ENCODE measurements at places on chromosomes 6 and 20.

GRCh38 chr6:161152907-161153662 lies 120.8 kb downstream of the AGPAT4 start:
- DNase-seq, result no peak

DNA sequence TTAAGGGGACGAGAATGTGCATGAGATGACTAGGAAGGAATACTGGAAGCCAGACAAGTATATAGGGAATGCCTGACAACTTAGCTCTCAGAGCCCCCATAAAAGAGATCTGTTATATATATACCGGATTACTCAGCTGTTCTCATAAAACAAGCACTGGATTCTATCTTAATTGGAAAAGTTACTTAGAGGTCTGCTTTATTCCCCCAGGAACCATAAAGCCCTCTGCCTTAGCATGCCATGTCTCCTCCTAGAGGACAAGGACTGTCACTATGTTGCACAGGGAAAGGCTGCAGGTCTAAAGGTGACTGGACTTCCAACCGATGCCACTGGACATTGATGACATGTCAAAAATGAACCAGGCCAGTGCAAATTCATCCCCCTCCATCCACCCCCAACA lies 6.4 kb downstream of the EXOC2 start:
- no peak for DNase-seq

DNA sequence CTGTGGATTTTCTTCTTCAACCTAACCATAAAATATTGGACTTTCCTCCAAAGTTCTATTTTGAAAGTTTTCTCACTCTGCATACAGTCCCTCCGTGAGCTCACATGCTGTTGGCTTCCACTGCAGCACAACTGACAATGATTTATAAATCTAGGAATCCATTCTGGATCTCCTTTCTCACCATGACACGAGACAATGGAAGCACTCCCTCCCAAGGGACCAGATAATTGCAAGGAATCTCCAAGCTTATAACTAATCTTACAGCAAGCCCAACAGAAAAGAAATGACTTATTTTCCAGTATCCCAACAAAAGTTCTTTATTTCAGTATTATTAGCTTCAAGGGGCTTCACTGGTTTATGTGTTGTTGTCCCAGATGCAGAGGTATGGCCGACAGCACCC lies 729.0 kb downstream of the RFPL4B start:
- DNase-seq, result no peak

DNA sequence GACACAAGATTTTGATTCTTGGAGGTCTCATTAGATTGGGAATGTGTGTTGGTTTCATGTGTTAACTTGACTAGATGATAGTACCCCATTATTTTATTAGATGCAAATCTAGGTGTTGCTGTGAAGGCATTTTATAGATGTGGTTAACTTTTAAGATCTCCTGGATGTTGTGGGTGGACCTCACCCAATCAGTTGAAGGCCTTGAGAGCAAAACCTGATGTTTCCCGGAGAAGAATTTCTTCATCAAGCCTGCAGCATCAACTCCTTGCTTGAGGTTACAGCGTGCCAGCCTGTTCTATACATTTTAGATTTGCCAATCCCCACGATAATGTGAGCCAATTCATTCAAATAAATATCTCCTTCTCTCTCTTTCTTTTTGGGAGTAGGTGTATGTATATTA lies 66.8 kb upstream of the EXOC2 start:
- no peak for DNase-seq

DNA sequence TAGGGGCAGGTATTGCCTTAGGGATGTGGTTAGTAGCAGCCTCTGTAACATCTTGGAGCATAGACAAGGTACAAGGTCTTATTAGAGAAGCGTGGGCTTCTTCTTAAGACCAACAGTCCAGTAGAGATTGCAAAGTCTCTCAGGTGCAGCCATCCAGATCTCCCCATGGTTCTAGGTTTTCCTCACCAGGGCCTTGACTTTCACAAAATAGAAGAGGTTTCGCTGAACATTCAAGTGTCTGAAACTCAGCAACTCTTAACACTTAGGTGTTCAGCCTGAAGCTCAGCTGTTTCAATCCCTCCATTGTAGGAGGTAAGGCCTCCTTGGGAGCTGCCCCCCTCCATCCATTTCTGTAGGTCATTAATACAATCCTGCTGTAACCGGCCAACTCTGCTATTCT lies 44.4 kb downstream of the GOPC start:
- no peak for DNase-seq

GRCh38 chr20:21360705-21361104 lies 36.6 kb downstream of the NKX2-4 start:
- DNase-seq, result no peak

DNA sequence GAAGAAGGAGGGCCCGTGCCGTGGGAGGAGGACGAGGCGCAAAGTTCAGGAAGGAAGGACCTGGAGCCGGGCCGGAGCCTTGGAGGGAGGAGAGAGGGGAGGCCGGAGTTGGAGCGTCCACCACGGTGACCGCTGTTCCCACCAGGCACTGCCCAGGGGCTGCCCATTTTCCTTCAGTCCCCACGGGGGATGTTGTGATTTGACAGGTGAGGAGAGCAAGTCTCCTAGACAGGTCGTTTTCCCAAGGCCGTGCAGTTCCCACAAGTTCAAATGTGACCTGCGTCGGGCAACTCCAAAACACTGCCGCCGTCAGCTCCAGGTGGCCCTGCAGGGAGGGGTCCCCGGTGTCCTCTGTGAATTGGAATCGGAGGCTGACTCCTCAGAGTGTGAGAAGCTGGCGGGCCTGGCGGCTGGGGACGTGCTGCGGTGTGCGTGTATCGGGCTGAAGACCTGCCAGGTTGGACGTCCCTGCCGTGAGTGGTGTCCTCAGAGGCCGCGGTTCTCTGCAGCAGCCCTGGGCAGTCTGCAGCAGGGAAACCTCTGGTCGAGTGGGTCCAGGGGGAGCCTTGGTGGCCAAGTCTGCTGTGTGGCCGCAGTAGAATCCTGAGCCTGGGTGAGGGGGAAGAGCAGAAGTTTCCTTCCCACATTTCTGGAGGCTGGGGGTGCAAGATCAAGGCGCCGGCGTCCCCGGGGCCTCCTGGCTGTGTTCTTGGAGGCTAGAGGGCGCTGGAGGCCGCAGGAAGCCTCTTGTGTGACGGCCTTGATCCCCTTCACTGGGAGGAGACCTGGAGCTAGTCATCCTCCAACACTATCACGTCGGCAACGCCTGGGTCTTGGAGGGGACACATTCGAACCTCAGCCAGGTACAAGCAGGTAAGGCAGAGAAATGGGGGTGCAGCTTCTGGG lies 115.1 kb upstream of the FRMD1 start:
- no peak for DNase-seq

DNA sequence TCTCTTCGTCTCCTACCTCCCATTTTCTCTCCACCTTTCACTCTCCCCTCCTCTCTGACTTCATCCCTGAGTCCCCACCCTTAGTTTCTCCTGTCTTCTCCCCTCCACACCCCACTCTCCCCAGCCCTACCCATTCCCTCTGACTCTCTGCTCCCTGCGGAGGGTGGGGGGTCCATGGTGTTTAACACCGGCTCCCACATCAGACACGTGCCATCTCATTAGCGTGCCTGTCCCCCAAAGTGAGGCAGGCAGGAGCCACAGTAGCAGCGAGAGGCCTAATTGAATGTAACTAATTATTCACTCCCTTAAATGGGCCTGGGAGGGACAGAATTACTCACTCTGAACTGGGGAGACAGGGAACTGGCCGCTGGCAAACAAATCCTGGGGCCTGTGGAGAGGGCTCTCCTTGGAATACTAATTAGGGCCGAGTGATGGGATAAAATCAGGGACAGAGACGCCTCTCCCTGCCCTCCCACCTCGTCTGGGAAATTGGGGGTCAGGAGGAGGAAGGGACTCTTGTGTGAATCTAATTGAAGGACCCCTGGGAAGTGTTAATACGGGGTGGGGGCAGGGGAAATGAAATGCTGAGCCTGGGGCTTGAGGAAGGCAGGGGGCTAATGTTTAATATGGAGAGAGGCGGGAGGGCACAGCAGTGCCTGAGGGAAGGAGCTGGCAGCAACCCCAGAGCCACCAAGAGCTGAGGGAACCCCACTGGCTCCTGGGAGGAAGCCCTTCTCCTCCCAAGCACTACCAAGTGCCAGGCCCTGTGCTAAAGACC lies 17.9 kb downstream of the CD40 start:
- no peak for DNase-seq

DNA sequence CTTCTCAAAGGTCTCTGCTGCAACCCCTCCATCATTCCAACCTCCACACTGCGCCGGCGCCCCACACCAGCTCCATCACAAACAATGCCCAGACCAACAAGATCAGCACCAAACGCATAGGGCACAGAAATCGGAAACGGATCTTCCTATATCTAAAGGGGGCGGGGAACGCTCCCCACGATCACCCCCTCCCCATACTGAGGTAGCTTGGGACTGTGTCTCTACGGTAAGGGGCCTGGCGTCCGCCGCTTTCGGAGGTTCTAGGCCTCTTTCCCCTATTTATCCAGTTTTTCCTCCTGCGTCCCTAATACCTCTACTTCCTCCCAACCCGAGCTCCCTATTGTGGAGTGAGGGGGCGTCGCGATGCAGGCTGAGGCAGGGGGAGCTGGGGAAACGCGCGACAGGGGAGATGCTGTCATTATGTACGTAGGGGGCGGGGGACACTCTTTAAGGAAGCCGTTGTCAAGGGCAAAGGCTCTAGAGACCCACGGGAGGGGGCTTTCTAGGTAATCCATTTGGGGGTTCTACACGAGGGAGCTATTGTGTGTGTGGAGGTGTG lies 909 bp downstream of the DNAAF9 start:
- DNase-seq, result no peak

DNA sequence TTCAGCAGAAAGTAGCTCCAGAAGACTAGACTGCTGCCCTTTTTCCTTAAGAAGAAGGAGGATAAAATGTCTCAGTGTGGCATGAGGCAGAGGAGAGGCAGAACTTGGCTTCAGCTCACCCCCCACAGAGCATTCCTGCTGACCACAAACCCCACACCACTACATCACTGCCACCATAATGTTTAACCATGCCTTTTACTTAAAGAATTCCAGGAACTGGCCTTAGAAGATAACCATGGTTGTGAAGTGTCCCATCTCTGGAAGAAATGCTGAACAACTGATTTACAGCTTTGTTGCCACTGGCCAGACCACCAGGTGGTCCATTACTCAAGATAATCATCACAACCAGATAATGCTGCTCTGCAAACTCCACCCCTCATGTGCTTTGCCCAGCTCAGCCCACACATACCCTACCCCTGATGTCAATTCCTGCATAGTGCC lies 154.1 kb downstream of the CD24 start:
- no peak for DNase-seq

- no peak for DNase-seq
Measured at GRCh38 chr6:73803562-73804241, 107.7 kb downstream of the CD109 start.

GRCh38 chr6:111843347-111844147 lies 29.7 kb downstream of the FYN start:
- peak; percentile 57 for DNase-seq

DNA sequence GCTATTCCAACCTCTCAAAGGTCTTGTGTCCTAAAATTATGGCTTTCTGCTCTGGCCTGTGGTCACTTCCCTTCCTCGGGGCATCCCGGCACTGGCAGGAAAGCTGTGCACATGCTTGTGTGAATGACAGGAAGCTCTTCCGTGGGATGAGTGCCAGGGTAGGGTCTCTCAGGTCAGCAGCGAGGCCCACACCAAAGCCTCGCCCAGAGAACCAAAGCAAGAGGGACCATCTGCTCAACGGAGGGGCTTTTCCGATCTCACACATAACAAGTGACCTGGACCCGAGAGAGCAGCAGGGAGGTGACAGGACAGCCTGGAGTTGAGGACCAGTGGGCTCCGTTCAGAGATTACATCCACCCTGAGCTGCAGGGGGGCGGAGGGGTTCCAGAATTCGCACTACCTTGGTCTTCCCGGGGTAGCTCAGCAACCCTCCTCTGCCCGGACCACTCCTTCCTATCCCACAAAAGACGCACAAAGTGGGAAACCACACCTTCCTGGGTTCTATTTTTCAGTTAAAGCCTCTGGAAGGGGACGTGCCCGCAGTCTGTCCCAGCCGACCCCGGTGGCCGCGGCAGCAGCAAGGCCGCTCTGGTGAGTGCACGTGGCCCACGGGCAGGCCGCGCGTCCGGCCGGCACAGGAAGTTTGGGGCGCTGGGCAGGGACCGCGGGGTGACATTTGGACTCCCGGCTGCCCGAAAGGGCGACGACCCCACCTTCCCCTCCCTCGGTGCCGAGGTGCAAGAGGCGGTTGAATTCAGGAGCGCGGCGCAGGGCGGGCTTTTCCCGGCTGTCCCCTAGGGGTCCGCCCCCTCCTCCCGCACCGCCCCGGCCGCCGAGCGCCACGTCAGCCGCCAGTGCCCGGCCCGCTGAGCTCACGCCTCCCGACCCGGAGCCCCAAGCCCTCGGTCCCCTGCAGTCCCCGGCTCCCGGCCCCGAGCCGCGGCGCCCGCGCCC lies 988 bp downstream of the TXNDC5 start:
- peak; percentile 36 for DNase-seq

DNA sequence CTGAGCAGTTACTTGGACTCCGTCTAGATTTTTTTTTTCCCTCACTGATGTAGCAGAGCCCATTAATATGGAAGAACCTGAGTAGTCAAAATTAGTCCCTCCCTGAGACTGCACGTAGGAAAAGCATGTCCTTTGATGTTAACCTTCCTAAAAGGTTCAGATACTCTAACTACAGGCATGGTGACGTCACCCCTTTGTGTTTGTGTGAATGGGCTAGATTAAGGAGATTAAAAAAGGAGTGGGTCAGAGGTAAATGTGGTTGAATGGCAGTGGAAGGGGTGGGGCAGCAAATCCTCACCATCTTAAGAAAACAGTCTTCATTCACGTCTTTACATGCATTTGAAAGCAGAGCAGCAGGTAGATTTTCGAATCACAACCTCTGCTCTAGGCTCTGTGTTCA lies 521.1 kb downstream of the TFAP2B start:
- no peak for DNase-seq

DNA sequence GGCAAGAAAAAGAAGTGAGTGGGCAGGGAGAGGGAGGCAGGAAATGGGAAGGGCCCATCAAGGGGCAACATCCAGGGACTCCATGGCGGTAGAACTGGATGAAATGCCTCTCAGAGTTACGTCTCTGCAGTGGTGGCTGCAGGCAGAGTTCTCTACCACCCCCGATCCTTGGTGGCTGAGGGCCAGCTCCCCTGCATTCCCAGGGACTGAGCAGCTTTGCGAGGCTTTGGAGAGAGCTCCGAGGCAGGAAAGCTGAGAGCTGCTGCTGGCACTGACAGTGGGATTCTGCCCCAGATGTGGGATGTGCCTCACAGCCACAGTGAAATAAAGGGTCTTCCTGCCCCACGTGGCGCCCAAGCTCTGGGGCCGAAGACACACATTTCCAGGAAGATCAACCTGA lies 236.6 kb downstream of the SLC24A3 start:
- DNase-seq, result no peak

GRCh38 chr20:46209930-46210671 lies 92.0 kb downstream of the CD40 start:
- no peak for DNase-seq

GRCh38 chr20:10074513-10074912 lies 39.7 kb downstream of the ANKEF1 start:
- no peak for DNase-seq

Measured in MM.1S (cell line).